Stimulated activated CD4-positive, alpha-beta T cell treated with anti-CD3 and anti-CD28 coated beads, Interleukin-1b, Interleukin-23, amount 100 ng/mL, for 48 hours (primary cell): ENCODE measurements at places on chromosomes 1 and 21.
A peak's percentile ranks its signal among the peaks of the same experiment; 100 is the strongest.

- no peak for DNase-seq
Observed at GRCh38 chr1:23566304-23566703, 7.0 kb upstream of the ID3 start.

DNA sequence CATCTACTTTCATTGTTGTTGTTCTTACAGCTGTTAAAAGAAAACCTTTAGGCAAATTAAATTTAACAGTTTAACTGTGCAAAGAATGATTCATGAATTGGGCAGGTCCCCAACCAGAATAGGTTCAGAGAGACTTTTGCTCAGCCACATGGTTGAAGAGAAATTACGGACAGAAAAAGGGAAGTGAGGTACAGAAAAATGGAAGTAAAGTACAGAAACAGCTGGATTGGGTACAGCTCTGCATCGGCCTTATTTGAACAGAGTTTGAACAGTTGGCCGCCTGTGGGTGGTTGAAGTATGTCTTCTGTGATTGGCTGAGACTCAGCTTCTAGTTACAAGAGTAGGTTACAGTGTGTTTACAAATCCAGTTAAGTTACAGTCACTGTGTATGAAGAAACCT is 210.1 kb downstream of the FGGY start:
- no peak for DNase-seq

- no peak for DNase-seq
Observed at GRCh38 chr21:24955275-24955961, 651.9 kb downstream of the MRPL39 start.

DNA sequence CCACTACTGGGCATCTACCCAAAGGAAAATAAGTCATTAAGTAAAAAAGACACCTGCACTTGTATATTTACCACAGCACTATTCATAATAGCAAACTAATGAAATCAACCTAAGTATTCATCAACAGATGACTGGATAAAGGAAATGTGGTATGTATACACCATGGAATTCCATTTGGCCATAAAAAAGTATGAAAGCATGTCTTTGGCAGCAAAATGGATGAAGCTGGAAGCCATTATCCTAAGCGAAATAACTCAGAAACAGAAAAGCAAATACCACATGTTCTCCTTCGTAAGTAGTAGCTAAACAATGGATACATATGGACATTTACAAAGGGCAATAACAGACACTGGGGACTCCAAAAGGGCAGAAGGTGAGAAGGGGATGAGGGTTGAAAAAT is 485.7 kb upstream of the BRINP3 start:
- no peak for DNase-seq

DNA sequence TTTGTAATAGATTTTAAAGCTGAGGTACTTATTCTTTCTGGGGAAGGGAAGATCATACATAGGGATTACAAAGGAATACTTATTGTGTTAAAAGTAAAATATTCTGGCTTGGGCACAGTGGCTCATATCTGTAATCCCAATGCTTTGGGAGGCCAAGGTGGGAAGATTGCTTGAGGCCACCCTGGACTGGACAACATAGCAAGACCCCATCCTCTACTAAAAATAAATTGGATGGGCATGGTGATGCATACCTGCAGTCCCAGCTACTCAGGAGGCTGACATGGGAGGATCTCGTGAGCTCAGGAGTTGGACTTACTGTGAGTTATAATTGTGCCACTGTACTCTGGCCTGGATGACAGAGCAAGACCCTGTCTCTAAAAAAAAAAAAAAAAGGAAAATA is 27.6 kb downstream of the GABPB2 start:
- DNase-seq: no peak

DNA sequence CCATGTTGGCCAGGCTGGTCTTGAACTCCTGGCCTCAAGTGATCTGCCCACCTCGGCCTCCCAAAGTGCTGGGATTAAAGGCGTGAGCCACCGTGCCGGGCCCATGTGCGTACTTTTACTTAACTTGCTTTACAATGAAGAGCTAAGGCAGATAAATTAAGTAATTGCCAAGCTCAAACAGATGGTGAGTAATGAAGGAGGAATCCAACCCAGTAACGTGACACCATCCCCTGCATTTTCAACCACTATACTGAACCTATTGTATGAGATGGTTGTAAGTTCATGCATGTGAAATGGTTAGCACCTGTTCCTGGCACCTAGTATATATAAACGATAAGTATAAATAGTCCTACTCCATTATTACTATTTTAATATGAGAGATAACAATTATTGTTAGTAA is 588.0 kb upstream of the BEND5 start:
- DNase-seq: no peak

- DNase-seq: no peak
Observed at GRCh38 chr1:204167730-204168129, 1.6 kb upstream of the REN start.

DNA sequence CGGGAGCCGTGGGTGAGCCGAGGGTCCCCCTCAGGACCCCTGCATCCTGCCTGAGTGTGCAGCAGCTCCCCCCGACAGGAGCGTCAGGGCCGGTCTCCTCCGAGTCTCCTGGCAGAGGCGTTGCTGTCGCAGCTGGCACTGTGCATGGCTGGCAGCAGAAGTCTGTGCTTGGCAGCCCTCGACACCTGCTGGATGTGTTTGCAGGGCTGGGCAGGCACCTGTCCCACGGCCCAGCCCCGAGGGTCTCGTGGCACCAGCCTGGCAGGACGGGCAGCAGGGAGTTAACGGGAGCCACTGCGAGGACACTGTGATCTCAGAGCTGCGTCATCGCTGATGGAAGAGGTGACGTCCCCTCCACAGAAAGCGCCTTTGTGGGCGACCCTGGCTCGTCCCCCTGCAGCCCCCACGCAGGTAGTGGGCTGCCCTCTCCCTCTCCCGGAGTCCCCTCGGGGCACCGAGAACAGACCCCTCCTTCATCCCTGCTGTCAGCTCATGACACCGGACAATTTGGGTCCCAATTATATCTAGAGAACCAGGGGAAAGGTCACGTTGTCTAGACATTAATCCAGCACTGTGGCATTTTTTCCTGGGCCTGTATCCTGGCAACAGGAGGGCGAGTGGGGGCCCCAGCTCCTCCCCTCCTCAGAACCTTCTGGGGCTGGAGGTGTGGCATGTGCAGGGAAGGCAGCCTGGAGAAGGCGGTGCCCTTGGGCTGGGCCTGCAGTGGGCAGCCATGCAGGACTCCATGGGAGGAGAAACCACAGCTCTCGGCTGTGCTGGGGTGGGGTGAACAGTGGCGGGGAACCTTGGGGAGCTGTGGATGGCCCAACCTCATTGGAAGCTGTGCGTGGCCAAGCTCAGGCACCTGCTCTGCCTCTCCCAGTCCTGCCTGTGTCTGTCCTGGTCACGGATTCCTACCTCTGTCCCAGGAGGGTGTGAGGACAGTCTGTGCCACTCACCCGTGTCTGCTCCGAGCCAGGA is 15.4 kb downstream of the COL18A1 start:
- DNase-seq: no peak

GRCh38 chr1:66282891-66283621 is 250.9 kb upstream of the SGIP1 start:
- no peak for DNase-seq

GRCh38 chr1:77579547-77579946 is 102.9 kb downstream of the ZZZ3 start:
- DNase-seq: no peak

- DNase-seq: no peak
Observed at GRCh38 chr1:20153000-20153418, 13.9 kb downstream of the PLA2G2F start.

GRCh38 chr1:106465666-106466065 is 590.8 kb upstream of the PRMT6 start:
- no peak for DNase-seq

DNA sequence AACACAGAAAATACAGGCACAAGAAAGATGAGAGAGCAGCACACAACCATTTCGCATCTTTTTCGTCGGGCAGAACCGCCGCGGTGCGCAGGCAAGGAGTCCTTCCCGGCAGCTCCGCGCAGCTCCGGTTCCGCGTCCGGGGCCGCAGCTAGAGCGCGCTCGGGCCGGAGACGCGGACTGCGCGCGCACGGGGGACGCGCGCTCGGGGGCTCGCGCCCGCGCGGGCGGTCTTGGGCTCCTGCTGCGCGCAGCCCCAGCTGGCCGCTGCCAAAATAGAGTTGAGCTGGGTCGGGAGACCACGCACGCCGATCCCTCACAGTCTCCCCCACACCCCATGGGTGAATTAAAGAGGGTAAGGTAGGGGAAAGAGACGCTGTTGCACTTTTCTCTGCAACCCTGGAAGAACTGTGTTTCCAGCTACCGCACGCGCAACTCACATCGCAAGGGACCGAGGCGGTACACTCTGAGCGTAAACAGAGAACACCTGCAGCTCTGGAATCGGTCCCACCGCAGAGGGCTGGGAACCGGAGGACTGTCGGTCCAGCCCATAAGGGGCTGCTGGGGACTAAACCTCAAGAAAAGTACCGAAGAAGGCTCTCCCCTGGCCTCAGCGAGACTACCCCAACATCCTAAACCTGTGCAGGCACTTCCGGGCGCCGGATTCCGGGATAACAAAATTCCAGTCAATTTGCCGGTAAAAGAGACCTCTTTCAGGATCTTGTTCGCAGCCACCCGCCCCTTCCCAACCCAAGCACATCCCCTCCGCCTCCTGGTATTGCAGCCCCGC is 1.7 kb downstream of the NR5A2 start:
- DNase-seq: no peak

DNA sequence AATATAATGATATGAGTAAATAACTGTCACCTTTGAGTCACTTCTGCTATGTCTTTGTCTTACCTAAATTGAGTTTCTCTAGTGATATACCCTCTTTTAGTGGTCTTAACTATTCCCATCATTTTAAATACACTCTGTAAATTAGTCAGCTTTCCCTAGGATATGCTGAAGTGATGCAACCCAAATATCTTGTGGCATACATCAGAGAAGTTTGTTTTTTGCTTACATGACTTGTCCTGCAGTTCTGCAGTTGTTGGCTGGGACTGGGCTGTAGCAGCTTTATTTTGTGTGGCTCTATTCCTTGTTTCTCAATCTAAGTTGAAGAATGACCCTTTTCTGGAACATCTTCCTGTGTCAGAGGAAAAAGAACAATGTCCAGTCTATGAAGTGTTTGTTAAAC is 76.4 kb downstream of the TTC3 start:
- DNase-seq: no peak

DNA sequence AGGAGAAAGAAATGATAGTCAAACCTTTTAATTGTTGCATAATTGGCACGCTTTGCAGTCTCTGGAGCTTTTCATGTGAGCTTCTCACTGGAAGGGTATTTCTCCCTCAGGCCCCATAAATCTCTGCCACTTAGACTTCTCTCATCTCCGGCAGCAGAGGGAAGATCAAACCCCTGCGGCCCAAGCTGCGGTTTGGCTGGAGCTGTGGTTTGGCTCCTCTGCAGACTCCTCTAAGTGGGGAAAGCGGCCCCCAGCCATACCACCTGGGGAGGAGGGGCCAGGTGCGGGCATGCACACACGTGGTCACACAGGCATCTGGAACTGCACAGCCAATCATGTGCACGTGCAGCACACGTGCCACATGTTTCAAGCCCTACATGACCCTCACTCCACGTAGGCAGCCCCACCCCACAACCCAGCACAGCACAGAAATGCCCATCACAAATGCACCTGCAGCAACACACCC is 58.3 kb downstream of the UBE2T start:
- DNase-seq: no peak

DNA sequence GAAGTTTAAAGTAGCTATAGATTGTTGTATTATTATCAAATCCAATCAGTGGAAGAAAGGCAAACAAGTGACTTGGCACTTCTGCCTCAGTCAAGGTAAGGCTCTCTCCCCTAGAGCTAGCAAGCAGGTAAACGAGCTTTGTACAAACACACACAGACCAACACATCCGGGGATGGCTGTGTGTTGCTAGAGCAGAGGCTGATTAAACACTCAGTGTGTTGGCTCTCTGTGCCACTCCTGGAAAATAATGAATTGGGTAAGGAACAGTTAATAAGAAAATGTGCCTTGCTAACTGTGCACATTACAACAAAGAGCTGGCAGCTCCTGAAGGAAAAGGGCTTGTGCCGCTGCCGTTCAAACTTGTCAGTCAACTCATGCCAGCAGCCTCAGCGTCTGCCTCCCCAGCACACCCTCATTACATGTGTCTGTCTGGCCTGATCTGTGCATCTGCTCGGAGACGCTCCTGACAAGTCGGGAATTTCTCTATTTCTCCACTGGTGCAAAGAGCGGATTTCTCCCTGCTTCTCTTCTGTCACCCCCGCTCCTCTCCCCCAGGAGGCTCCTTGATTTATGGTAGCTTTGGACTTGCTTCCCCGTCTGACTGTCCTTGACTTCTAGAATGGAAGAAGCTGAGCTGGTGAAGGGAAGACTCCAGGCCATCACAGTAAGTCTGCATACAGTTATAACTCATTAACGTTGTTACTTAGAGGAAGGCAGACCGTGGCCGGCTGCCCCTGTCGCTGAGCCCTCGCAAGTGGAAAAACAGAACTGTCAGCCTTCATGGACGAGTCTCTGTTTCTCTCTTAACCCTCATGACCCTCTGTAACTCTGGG is at the start of gene PALMD:
PALMD (plus strand) TSS at position 415 of the 833 bp plus-strand sequence; CDS start at position 620, 205 bp downstream.
- DNase-seq: no peak

DNA sequence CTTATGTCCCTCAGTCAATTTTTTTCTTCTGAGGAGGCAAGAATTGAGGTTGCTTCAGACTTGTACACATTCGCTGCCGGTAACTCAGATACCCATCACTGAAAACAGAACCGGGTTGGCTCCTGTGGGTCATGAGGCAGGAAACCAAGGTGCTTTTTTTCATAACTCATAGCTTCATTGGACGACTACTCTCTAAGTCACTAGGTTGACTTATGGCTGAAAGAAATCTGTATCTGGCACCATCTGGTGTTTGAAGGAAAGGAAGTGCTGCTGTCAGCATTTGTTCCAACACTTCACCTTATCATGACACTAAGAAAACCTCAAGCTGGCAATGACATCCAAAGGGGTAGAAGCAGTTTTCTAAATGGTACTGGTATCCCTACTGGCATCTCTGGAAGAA is 82.3 kb downstream of the TBX19 start:
- DNase-seq: peak; percentile 50

- no peak for DNase-seq
Observed at GRCh38 chr21:38780879-38781278, 24.9 kb upstream of the ETS2 start.

GRCh38 chr21:32022146-32022545 is 149.3 kb downstream of the HUNK start:
- no peak for DNase-seq

GRCh38 chr1:153536671-153537375 is 1.0 kb upstream of the S100A6 start:
- no peak for DNase-seq

GRCh38 chr1:17594690-17595601 is 55.4 kb downstream of the ARHGEF10L start:
- no peak for DNase-seq

GRCh38 chr1:2462819-2463218 is 13.3 kb upstream of the PLCH2 start:
- DNase-seq: no peak

DNA sequence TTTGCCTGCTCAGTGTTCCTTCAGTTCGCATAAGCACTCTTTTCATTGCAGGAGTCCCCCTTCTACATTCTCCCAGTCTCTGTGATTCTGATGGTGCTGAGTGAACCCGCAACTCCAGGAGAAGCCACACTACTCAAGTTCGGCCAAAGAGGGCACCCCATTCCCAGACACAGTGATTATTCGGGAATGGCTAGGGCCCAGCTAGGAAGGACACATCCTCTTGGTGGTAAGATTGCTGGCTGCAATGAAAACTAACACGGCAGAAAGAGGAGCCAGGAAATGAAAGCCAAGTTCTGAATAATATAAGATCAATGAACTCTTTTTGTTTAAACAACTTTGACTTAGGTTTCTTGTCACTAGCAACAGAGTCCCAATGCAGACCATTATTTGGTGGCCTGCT is 14.9 kb downstream of the CREG1 start:
- DNase-seq: no peak
